Hematopoietic multipotent progenitor cell treated with erythropoietin and hydrocortisone succinate and interleukin-3 and kit ligand, for 8 days (in vitro differentiated cells): ENCODE measurements at places on chromosomes 11 and 22.

DNA sequence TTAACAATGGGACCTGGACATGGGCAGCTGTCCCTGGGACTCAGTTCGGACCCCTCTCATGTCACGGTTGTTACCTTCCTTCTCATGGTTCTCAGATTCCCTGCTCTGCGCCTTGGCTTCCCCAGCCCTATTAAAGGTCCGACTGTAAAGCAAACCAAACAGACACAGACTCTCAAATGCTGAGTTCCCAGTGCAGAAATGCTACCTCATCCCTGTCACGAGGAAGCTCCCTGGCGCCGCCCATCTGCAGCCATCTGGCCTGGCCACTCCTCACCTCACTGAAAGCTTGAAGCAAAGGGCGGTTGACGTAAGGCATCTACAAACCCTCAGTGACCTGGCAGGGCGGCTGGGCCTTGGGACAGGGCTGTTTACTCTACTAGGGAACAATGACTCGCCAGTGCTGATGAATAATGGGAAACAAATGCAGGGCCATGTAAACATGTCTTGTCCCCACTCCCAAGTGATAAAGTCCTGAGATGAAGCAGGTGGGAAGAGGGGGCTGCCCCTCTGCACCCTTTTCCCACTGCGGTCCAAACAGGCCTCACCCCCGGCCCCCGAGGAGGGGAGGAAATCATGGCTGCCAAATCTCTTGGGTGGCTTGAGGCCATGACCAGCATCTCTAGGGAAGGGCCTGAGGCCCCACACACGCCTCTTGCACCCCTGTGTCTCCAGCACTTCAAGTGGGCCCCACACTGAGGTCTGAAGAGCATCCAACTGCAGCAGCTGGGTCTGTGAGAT lies 49.3 kb downstream of the SCUBE1 start:
- peak; percentile 23 for DNase-seq

DNA sequence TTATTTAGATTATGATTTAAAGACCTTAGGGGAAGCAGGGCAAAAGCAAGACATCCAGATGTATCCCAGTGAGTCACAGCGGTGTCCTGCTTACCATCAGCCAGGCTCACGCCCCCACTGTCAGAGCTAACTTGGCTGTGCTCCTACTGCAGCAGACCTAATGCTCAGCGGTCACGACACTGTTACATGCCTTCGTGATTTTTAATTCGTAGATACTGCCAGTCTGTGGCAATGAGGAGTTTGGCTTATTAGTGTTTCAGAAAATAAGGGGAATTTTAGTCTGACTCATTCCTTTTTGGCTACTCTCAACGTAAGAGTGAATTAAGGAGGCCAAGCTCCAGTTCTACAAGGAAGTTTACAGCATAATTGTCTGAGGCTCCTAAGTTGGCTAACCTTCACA lies 22.7 kb downstream of the EFCAB6 start:
- DNase-seq = no peak

DNA sequence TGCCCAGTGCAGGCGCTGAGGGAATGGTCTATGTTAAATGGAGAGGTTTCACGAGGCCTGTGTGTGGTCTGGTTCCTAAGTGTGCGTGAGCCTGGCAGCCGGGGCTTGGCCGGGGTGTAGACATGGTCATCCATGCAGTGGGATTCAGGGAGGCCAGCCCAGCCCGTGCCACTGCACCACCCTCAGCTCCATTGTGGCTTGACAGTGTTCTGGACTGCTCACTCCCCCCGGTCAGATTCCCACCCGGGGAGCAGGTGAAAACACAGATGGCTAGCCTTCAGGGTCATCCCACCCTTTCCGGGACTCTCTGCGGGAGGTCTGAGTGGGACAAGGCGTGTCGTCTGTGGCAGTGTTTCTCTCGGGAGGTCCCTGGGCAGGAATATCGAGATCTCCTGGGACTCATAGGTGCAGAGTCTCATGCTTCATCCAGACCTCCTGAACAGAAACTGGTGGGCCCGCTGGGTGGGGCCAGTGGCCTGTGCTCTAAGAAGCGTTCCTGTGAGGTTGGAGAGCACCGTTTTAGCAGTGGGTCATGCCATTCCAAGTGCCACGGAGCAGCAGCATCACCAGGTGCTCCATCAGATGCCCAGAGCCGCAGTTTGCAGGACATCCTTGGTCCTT lies 52.3 kb downstream of the ST14 start:
- DNase-seq = no peak

GRCh38 chr22:45870011-45870410 lies 107.0 kb downstream of the WNT7B start:
- no peak for DNase-seq
